ENCODE measurements at places on chromosomes 16 and 17. TPM values are rescaled to one million over a fixed set of nuclear protein-coding genes. Genes with fewer than 3 reads are reported as not detected.

EVPL gene
- 28.3 TPM for total RNA-seq

LDHD gene
- total RNA-seq: 15.0 TPM

OGFOD1 gene
- total RNA-seq: 16.8 TPM

CCL17 gene
- total RNA-seq: 1.1 TPM

SLFN12 gene
- 20.0 TPM for total RNA-seq

TBX2 gene
- 103 TPM for total RNA-seq

SLC16A6 gene
- 1.7 TPM for total RNA-seq

CDRT15 gene
- total RNA-seq: not detected

CDH16 gene
- total RNA-seq: 479 TPM

NPIPA5 gene
- not detected for total RNA-seq

GAS2L2 gene
- total RNA-seq: 0.06 TPM

KRTAP4-3 gene
- not detected for total RNA-seq

PPP1R27 gene
- 5.7 TPM for total RNA-seq

ITGB4 gene
- 9.5 TPM for total RNA-seq

CES5A gene
- not detected for total RNA-seq

BCKDK gene
- total RNA-seq: 32.8 TPM

OTOP2 gene
- total RNA-seq: not detected

PRSS33 gene
- 1.2 TPM for total RNA-seq

HBA1 gene
- 5,051 TPM for total RNA-seq

SCGB1C2 gene
- total RNA-seq: not detected

SEPTIN12 gene
- not detected for total RNA-seq

HS3ST4 gene
- total RNA-seq: 0.12 TPM

HASPIN gene
- 4.2 TPM for total RNA-seq

KRTAP2-1 gene
- not detected for total RNA-seq

KRT12 gene
- not detected for total RNA-seq

NGFR gene
- total RNA-seq: 12.1 TPM

TPSAB1 gene
- 0.99 TPM for total RNA-seq

Data from metanephros (tissue), 2 donors.